ENCODE measurements at places on chromosomes 7 and 10.

GRCh38 chr7:156080596-156080995, 268.3 kb upstream of the SHH start:
- DNase-seq = no peak

- no peak for DNase-seq
Observed at GRCh38 chr10:51000976-51001375, 73.3 kb upstream of the PRKG1 start.

DNA sequence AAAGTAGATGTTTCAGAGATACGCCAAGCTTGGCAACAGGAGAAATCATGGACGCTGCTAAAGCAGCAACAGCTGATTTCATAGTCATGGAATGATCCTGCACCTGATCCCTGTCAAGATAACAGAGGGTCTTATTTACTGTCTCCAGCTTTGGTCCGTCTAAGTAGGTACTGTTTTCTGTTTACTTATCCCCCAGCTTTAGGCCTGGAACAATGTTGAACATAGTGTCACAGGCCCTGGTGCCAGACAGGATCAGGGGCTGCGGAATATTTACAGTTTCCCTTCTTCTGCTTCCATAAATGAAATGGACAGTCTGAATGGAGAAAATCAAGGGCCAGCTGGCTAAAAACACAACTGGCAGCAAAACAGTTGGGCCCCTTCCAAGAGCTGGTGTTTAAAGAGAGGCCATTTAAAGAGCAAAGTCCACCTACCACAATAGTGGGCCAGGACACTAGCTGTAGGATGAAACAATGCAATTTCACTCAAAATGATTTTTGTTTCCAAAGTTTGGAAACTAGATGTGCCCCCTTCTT, 2.9 kb downstream of the GPR37 start:
- no peak for DNase-seq

DNA sequence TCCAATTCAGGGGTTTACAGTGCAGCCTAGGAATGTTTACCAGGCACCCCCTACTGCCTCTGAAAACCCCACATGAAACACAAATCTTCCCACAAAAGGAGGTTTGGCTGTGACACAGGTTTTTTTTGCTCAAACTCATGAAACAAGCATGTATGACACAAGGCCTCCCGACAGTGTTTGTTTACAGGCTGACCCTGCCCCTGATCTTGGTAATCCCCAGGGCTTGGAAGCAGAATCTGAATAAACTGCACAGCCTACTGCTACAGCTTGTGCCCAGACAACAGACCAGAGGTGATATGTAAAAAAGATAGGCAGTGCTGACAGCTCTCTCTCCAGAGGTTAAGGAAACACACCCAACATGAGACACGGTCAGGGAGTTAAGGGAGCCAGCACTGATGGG, 184.2 kb downstream of the KMT2E start:
- no peak for DNase-seq

- no peak for DNase-seq
Observed at GRCh38 chr10:94496010-94496409, 49.6 kb upstream of the HELLS start.

DNA sequence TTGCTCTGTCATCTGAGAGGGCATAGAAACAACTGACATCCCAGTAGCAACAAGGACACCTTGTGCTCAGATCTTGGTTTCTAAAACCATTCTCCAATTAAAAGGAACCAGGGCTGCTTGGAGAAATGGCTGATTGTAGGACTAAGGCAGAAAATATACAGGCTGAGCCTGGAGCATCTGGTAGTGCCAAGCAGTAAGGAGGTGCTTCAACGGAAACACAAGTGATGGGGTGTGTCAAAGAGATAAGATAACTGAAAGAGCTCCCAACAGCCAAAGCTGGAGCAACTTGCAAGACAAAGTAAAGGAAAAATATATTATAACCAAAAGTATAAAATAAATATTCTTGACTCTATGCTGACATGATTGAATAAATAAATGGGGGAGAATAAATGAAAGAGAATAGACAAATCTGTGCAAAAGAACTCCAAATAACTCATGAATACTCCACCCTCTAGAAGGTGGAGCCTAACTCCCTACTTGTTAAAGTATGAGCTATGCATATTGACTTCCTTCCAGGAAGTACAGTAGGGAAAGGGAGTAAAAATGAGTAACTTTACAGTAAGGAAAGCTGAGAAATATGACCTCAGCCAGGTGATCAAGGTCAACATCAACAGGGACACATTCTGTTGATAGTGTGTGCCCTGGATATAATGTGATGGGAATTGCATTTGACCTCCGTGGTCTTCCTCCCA, 162.4 kb downstream of the NOC3L start:
- DNase-seq = no peak

- DNase-seq = no peak
Observed at GRCh38 chr10:60291344-60291930, 98.2 kb downstream of the ANK3 start.

- DNase-seq = no peak
Observed at GRCh38 chr7:126541406-126541805, 711.3 kb downstream of the GRM8 start.

DNA sequence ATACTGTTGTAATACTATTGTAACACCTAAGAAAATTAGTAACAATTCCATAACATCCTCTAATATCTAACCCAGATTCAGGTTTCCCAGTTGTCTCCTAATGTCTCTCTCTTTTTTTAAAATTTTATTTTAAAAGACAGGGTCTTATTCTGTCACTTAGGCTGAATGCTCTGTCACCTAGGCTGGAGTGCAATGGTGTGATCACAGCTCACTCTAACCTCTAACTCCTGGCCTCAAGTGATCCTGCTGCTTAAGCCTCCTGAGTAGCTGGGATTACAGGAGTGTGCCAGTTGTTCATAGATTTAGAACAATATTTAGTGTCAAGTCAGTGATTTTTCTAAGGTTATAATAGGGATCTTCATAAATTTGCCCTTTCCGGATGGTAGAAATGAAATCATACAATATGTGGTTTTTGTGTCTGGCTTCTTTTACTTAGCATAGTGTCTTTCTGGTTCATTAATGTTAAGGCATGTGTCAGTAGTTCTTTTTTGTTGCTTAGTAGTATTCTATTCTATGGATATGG, 14.7 kb downstream of the RALA start:
- DNase-seq = no peak

DNA sequence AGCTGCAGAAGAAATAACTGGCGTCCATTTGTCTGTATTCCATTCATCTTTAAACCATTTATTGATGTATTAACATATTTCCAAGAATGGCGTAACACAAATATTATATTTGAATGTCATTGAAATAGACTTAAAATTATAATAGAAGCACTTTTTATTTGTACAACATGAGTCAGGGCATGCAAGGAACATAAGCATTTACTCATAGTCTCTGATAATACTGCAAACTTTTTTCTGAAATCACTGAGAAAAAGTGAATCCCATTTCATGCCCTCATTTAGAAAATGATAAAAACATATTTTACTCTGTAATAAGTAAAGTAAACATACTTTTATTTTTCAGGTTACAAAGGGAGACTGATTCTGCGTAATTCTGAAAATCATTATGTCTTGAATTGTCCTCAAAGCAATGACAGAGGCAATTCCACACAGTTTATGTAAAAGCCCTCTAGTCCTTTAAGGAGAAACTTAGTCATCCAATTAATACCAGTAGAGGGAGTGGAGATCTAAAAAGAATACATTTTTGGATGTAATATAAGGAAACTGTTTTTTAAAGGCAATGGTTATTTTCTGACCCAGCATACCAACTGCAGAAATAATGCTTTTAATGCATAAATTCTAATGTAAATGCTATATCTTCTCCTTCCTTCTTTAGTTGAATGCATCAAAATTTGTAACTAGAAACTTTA, 58.1 kb downstream of the AGMO start:
- no peak for DNase-seq

- DNase-seq = no peak
Observed at GRCh38 chr10:44339218-44339617, 45.7 kb downstream of the CXCL12 start.

DNA sequence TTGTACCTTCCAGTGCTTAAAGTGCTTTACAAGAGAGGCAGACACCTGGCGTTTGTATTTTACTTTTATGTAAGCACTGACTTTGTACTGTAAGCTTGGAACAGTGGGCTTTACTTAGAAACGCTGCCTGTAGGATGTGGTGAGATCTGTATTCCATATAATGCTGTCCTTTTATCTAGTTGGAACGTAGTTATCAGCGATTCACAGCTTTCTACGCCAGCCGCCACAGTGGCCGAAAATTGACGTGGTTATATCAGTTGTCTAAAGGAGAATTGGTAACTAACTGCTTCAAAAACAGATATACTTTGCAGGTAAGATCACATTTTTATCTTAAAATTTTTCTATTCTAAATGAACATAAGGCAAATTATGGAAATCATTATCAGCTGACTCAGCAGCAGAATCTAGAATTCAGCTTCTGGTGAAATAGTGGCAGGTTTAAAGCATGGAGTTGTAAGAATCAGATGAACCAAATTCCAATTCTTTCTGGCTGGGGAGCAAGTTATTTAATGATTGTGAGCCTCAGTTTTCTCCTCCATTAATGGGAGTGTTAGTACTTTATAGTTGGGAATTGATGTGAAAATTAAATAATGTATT, 91.5 kb downstream of the CUL1 start:
- no peak for DNase-seq

DNA sequence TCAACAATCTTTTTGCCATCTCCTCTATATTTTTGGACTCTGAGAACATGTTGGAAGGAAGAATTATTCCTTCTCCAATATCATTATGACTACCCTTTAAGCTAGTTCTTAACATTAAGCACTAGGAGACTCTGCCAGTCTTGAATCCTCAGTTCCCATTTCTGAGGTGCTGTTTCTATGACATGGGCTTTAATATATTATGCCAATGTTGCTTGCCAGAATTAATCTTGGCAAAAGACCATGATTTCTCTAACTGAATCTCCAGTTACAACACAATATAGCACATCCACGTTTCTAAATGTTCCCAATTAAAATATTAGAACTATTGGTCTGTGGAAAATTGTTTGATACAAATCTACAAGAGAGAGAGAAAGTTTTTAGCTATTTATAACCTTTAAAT, 250.0 kb downstream of the HGF start:
- DNase-seq = no peak

- no peak for DNase-seq
Observed at GRCh38 chr7:99748846-99749579, 14.0 kb upstream of the CYP3A7 start.

DNA sequence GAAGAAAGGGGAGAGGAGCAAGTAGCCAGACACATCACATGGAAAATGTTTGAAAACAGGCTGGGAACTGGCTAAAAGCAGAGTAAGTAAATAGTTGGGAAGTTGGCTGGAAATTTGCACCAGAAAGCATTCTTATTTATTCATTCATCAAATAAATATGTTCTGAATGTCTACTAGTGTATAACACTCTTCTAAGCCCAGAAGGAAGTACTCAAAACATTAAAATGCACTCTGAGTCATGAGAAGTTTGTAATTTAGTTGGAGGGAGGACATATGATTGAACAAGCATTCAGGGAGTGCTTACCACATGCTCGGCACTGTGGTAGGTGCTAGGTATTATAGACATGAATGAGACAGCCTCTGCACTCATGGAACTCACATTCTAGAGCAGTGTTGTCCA, 37.0 kb upstream of the CNNM1 start:
- DNase-seq = no peak

DNA sequence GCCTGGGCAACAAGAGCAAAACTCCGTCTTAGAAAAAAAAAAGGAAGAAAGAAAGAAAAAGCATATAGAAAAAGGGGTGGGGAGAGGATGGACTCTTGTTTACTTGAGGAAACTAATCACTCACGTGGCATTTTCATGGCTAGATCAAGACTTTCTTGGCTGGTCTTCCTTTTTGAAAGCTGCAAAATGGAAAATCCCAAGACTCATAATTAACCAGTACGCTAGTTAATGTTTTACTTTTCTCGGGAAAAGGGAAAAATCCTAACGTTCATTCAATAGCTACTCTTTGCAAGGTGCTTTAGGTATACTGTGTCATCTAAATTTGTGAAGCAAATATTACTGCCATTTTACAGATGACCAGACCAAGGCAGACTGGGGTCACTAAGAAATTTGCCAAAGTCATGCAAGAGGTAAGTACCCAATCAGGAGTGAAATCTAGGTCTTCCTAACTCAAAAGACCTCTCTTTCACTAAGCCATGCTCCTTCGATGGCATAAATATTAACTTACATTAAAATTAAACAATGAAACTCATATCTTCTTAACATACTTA, 24.4 kb downstream of the NAPEPLD start:
- DNase-seq = no peak

DNA sequence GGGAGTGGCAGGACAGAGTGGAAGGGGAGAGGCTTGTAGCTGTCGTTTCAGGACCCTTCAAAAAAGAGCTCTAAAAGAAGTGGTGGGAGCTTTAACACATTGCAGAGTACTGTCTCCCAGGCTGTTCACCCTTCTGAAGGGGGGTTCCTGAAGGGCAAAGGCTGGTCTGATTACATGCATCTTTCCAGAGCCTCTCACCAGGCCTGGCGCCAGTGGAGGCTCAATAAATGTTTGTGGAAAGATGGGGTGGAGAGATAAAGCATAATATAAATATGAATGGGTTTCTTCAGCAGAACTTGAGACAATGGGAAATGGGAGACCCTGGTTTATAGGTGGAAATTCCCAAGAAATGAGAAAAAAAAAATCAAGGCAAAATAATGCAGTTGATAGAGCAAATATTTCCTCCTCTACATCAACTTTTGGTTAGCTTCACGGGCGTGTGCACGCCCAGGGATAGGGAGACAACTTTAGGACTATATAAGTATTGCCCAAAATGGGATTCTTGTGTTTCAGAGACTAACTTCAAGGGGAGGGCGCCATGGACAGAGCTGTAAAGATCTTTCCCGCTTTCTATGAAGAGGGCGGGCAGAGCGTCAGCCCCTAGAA, 613 bp upstream of the BUB3 start:
- DNase-seq = no peak

GRCh38 chr10:86556933-86557649, 35.5 kb upstream of the WAPL start:
- no peak for DNase-seq

- DNase-seq = no peak
Observed at GRCh38 chr7:45180084-45180986, 22.7 kb downstream of the RAMP3 start.

DNA sequence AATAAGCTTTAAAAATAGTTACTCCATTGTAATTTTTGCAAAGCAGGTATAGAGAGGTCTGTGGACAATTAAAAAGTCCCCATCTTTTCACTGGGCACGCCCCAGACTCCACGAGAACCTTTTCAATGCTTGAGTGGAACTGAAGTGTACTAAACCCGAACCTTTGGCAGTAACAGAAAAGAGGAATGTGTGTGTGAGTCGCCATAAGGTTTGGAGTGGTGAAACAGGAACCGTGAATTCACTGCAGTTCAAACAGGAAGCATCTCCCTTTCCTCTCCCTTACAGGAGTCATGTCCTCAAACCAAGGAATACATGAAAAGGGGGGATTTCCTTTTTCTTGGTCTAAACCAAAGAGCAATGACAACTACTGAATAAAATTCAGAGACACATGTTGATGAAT, 23.2 kb downstream of the NDUFB2 start:
- no peak for DNase-seq

GRCh38 chr10:25912866-25913265, 21.2 kb upstream of the MYO3A start:
- no peak for DNase-seq

DNA sequence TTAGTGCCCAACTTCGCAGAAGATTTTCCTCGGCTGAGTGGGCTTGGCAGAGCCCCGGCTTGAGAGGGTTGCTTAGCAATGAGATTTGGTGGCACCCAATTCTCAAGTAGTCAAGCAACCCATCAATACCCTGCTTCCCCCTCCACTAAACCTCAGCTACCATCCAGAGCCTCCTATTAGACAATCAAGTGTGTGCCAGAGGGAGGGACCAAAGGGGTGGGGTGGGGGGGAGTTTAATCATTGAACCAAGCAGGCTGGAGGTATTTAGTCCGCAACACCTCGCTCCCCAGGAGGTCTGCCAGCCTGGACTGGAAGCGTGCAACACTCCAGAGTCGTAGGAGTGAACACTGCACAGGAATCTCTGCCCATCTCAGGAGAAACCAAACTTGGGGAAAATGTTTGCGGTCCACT, at the start of gene HKDC1:
Gene HKDC1, plus strand, starts transcription at position 292 of the 411 bp plus-strand sequence. Its CDS starts 104 bp downstream, at position 396.
- DNase-seq = no peak

All from right atrium auricular region (tissue), 2 donors.